GM13977 (cell line): ENCODE measurements at places on chromosomes 3 and 15.

GRCh38 chr15:68781766-68782588, 38.7 kb downstream of the ANP32A start:
- DNase-seq = no peak

DNA sequence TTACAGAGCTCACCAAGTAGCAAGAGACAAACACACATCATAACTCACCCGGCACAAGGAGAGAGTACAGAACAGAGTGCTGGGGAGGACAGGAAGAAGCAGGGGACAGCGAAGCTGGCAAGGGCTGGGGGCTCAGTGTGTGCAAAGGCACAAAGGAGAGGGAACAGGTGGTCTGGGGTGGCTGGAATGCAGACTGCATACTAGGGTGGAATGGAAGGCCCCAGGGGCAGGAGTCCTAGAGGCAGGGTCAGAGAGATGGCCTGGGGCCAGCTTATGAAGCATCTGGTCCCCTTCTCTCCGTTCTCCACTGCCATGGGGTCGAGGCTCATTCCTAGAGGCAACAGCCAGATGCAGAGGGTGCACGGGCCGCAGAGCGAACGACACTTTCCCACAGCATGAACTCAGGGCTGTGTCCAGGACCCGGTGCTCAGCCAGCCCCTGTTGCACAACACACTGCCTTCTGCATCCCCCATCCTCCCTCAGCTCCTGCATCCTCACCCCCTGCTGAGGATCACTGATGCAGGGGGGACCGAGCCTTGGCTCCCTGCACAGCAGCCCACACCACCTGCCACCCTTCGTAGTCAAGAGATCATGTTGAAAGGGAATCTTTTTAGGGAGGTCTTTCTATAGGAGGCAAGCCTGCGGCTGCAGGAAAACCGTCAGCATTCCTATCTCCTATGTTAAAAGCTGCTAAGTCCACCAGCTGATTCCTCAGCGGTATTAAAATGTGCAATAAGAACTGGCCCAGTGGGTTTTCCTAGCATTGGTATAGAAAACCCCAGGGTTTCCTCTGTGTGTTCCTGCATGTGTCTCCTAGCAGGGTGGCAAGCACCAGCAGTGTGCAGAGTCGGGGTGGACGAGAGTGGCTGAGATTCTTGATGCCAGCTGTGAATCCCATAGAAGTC, 293.5 kb downstream of the UACA start:
- DNase-seq = no peak

- no peak for DNase-seq
Observed at GRCh38 chr15:97654481-97655076, 305.9 kb upstream of the ARRDC4 start.

DNA sequence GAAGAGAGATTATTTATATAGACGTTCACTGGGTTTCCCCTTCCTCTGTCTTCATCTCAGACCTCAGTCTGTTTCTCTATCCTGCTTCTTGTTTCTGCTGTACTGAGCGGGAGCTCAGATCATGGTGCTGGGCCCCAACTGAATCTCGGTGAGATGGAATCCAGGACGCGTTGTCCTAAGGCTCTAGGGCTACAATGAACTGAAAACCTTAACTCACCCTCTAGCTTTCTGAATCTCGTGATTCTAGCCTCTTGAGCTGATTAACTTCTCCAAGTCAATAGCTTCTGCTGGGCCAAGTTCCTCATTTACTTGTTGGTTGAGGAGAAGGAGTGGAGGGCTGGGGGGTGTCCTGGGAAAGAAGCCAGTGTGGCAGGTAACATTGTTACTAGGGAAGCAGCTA, 32.7 kb upstream of the MAP3K13 start:
- no peak for DNase-seq

DNA sequence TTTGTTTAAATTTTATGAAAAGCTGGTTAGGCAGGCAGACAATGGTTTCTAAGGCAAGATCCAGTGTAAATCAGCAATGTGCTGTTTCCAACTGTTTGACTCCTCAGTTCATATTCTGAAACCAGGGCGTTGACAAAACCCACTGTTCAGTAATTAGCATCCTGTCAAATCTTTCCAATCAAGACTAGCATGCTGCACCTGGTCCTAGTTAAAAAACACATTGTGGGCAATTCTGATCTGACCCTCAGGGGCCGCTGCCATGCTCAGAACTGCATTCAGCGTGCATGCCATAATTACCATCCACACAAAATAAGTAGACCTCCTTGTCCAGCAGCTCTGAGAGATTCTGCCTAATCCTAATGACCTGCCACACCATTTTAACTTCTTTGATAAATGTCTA, 20.9 kb upstream of the RBP1 start:
- DNase-seq = no peak

- no peak for DNase-seq
Observed at GRCh38 chr3:126781889-126782491, 78.0 kb downstream of the CHCHD6 start.

- DNase-seq = no peak
Observed at GRCh38 chr3:52254608-52255007, 9.0 kb downstream of the PPM1M start.

GRCh38 chr3:194003114-194004057, 132.6 kb upstream of the HES1 start:
- peak; percentile 82 for DNase-seq

- DNase-seq = no peak
Observed at GRCh38 chr3:7874116-7874515, 627.5 kb upstream of the LMCD1 start.
